Brain pericyte (primary cell): ENCODE measurements at places on chromosomes 3 and 15.

DNA sequence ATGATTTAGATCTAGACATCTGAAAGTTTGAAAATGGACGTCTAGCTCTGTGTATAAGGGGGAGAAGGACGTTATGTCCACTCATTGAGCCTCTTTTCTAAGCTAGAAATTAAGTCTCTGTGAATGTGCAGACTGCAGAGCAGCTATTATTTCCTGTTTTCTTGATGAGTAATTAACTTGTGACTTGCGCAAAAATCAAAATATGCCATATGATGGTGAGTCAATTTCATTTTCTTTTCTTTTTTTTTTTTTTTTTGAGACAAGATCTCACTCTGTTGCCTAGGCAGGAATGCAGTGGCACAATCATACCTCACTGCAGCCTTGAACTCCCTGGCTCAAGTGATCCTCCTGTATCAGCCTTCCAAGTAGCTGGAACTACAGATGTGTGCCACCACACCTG is 14.1 kb downstream of the LACTB start:
- DNase-seq: no peak

DNA sequence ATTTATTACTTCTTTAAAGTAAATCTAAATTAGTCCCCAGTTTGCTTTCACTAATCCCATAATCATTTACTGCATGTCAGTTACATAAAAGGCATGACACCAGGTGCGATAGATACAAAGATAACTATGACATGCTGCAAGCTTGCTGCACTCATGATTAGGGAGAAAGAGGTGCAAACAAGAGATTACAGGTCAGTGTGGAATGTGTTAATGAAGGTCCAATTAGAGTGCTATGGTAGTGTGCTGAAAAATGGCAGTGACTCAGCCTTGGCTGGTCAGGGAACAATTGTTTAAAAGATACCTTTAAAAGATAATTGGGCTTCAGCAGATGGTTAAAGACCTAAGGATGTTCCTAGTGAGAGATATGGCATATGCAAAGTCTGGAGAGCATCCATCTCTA is 352.6 kb upstream of the TGFBR2 start:
- DNase-seq: no peak

GRCh38 chr3:124974691-124975090 is 40.1 kb upstream of the MUC13 start:
- DNase-seq: no peak

DNA sequence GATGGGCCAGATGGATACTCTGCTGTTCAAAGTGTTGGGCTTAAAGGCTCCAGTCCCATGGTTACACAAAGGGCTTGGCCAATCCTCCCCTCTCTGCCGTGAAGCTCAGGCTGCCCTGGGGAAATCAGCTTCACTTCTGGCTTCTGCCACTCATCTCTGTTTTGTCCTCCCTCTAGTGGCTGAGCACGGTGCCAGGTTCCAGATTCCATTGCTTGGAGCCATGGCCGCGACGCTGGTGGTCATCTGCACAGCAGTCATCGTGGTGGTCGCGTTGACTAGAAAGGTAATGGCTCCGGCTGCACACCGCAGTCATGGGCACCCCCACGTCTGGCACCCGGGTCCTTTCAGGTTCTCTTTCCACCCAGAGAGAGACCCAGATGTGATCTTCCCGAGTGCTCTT is 5.6 kb downstream of the TIGIT start:
- no peak for DNase-seq
